ENCODE measurements at places on chromosomes 2 and 18.

DNA sequence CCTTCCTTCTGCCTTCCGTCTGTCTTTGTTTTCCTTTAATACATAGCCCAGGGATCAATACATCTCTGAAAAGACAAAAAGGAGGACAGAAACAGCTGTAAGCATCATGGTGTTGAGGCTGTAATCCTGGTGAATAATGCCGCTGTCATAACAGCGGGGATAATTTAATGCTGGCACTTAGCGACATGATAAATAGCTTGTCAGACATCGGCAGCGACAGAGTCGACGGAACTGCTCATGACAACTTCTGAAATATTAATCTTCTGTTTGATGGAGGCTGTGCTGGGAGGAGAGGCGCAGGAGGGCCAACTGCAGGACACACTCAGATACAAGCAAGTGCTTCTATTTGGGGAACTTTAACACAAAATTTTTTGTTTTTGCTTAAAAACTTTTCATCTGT, 602.2 kb downstream of the GALR1 start:
- no peak for DNase-seq

DNA sequence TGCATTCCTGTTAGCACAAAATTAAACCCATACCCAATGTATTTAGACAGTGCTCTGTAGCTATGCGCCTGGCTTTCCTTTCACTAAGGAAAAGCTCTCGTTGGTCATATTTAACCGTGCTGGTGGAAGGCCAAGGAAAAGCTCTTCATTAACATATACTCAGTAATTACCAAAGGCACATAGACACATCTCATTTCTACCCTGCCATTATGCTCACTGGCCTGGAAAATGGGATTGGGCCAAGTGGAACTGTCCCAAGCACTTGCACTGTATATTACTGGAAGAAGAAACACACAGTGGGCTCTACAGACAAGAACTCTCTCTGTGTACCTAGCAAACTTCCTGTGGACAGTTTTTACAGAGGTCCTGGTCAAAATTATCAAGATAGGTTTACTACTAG, 274.4 kb downstream of the ERBB4 start:
- DNase-seq: no peak

DNA sequence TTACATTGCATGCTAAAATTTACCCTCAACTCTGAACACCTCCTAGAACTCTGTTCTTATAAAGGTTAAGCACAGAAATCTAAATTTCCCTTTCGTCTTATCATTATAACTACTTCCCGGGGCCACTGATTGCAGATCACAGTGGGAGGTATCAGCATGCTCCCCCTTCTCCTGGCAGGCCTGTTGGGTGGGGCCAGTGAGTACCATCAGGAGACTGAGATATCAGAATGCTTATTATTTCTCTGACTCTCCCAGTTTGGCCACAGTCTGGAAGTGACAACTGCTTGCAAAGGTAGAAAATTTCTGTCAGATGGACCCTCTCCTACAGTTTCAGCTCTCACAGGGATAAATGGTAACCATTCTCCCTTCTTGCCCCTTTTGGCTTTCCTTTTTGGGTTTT, 62.6 kb downstream of the DSEL start:
- DNase-seq: no peak

GRCh38 chr2:178419123-178419522, 31.9 kb downstream of the PRKRA start:
- DNase-seq: no peak

GRCh38 chr2:144711084-144711483, 191.2 kb upstream of the ZEB2 start:
- no peak for DNase-seq

DNA sequence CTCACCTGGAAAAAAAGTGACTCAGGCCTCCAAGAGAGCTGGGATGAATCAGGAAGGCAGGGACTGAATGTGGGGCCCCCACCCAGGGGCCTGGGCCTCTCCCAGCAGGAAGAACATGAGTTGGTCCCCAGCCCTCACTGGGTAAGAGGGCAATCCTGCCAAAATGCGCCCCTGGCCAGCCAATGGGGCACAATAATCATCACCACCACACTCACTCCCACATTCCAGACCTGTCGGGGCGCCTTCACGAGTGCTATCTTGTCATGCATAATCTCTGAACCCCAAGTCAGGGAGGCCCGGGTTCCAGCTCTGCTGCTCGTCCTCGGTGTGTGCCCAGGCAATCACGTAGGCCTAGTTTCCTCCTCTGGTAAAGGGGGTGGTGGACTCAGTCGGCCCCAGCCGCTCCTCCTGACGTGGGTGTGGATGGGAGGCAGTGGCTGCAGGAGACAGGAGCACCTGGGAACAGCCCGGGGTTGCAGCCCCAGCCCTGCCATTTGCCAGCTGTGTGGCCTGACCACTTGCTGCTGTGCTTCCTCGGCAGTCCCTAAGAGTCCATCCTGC, 115.1 kb downstream of the CYP26B1 start:
- DNase-seq: no peak

- no peak for DNase-seq
These were observed 76.4 kb downstream of the HDAC4 start for GRCh38 chr2:239324456-239324855.

GRCh38 chr18:24601585-24601984, 141.1 kb downstream of the HRH4 start:
- DNase-seq: no peak

DNA sequence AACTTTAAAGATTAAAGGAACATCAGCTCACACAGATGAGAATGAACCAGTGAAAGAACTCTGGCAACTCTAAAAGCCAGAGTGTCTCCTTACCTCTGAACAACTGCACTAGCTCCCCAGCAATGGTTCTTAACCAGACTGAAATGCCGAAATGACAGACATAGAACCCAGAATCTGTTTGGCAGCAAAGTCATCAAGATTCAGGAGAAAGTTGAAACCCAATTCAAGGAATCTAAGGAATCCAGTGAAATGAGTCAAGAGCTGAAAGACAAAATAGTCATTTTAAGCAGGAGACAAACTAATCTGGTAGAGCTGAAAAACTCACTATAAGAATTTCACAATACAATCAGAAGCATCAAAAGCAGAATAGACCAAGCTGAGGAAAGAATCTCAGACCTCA, 72.0 kb downstream of the STRADB start:
- DNase-seq: no peak

DNA sequence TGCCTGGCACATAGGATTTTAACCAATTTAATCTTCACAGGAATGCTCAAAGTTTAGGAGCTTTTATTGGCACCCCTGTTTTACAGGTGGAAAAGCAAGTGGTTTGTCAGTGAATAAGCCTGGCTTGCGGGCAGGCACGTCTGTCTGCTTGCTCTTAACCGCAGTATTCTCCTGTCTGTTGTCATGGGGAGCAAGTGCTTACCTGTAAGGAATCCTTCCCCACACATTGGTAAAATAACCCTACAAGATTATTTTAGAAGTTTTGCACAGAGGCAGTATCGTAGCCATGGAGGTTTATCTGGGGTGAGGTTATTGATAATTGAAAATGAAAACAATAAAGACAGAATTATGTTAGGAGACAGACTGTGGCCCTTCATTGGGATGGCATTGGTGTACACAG, 174.9 kb downstream of the AGAP1 start:
- no peak for DNase-seq

GRCh38 chr2:162196638-162197037, 44.6 kb upstream of the GCG start:
- peak; percentile 16 for DNase-seq

- no peak for DNase-seq
These were observed 13.4 kb downstream of the STAMBP start for GRCh38 chr2:73841912-73842738.

DNA sequence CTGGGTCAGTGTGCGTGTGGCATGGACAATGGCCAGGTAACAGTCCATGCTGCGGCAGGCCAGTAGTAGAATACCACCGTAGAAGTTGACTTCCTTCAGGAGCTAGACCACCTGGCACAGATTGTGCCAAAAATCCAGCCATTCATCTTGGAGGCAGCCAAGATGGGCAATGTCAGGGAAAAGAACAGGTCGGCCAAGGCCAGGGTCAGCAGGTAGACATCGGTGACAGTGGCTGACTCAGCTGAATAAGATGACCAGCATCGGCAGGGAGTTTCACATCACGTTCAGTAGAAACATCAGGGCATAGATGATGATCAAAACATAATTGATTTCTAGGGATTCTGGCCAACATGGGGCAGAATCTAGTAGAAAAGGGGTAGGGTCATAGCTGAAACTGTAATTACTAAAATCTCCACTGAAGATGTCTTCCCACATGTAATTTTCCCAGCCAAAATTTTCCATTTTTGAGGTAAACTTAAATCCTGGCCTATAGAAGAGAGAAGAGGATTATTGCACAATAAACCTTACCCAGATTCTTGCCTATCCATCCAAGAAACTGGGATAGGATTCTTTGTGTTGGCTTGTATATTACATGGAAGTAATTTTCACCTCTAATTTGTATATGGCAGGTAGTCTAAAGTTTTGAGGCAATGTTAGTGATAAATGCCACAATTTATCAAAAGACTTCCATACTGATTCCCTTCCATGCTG, 7.9 kb upstream of the RUFY4 start:
- DNase-seq: no peak

DNA sequence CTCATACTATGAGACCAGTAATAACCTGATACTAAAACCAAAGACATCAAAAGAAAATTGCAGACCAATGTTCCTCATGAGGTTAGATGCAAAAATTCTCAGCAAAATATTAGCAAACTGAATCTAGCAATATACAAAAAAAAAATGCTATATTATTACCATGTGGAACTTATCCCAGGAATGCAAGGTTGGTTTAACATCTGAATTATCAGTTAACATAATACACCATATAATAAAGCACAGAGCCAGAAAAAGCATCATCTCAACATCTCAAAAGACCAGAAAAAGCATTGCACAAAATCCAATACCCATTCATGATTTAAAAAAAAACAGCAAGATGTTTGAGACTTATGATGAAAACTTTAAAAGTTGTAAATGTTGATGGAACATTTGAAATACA, 8.3 kb upstream of the ZCCHC2 start:
- no peak for DNase-seq

DNA sequence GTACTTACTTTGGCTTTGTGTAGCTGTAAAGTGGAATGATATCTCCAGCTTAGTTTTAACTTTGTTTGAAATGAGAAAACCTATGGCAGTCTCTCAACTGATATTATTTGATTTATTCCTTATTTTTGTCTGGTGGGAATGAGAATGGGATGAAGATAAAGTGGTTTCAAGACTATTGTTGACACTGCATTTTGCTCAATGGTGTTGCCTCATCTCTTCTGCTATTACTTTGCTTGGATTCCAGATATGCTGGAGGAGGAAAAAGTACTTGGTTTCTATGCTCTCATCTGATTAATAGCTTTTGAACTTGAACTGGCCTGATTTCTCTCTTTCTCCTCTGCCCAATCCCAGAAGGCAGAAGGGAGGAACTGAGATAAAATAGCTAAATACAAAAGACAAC, 198.2 kb downstream of the CTNNA2 start:
- DNase-seq: no peak

DNA sequence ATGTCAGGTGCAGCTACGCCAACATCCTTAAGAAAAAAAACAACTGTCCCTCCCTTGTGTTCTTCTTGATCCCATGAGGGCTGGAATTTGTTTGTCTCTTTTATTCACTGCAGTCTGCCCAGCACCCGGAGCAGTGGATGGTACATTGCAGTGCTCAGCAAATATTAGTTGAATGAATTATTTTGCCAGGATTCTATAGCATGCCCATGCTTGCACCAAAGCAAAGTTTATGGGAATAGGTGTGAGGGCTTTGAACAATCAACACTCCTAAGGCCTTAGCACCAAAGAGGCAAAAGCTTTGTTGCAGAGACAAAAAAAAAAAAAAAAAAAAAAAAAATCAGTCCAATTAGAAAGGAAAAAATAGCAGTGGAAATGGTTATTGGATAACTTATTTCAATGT, 28.7 kb upstream of the DCC start:
- no peak for DNase-seq

DNA sequence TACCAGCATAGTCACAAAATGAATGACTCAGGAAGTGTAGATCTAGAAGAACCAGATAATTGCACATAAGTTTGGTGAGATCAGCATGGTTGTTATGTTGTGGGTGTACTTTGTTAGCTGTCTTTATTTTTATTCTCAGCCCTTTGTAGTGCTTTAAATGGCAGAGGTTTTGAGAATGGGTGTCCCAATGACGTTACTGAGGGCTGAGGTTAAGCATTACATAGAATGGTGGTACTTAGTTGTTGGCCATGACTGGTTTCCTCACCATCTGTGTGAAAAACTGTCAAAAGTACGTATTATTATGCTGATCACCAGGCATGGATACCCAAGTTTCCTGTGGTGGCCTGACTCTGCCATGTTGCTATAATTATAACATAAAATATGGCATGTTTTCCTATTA, 165.8 kb downstream of the UBE2E3 start:
- DNase-seq: no peak

- no peak for DNase-seq
These were observed 166.7 kb downstream of the NRXN1 start for GRCh38 chr2:50865235-50865634.

DNA sequence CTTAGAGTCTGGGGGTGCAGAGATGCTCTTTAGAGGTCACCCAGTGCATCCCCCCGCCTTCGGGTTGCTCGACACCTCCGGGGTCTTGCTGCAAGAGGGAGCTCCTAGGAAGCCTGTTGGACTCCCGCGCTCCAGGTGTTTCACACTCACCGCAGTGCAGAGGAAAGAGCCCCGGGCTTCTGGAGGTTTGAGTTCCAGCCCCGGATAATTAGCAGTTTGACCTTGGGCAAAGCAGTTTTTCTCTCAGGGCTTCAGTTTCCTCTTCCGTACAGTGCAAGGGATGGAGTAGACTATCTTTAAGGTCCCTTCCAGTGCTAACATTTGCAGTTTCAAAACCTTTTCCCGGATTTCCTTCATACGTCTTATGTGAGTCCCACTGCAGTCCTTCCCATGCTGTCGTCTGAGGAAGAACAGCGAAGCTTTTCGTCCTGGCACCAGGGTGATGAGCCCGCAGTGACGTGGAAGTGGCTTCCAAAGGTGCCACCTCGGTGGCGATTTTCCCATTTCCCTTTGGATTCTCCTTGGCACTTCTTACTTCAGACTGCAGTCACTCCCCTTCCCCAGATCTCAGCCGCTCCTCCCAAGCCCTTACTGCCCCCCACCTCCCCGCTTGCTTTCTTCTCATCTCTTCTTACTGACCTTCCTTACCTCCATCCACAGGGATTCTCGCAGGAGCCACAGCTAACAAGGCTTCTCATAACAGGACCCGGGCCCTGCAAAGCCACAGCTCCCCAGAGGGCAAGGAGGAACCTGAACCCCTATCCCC, 585 bp downstream of the PNKD start:
- peak; percentile 25 for DNase-seq

GRCh38 chr2:162520959-162521358, 177.0 kb downstream of the GCA start:
- no peak for DNase-seq

Measured in inflammatory macrophage treated with lipopolysaccharide for 4 hours (primary cell).